ENCODE measurements at places on chromosomes 3 and 15.

DNA sequence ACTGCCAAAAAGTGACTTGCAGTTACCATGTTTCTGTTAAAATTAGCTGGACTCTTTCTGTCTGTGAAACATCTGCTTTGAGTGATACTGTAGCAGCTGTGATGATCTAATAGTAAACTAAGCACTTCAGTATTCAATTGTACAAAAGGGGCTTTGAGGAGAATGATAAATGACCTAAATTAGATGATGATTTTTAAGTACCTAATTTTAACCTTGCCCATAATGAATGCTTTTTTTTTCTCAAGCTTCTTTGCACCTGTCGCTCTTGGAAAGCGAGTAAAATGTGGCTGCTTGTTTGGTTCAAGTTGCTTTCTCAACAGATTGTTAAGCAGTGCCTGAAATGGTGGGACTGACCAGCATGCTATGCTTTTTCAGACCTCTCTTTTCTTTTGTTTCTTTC, 752.3 kb downstream of the EPHA3 start:
- no peak for DNase-seq

DNA sequence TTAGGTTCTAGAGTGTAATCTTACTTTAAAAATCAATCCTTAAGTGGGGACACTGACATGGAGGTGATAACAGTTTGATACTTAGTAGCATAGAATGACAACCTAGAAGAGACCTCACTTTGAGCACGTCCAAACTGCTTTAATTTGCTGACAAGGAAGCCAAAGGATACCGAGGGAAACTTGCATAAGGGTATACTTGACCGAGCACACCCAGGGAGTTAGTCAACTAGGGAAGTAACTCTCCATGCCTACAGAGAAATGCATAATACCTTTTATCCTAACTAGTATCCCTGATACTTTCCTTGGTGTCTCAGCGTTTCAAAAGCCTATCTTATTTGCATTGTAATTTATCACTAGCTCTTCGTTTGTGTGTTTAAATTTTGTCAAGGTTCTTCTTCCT, 5.5 kb upstream of the TPRG1 start:
- no peak for DNase-seq

DNA sequence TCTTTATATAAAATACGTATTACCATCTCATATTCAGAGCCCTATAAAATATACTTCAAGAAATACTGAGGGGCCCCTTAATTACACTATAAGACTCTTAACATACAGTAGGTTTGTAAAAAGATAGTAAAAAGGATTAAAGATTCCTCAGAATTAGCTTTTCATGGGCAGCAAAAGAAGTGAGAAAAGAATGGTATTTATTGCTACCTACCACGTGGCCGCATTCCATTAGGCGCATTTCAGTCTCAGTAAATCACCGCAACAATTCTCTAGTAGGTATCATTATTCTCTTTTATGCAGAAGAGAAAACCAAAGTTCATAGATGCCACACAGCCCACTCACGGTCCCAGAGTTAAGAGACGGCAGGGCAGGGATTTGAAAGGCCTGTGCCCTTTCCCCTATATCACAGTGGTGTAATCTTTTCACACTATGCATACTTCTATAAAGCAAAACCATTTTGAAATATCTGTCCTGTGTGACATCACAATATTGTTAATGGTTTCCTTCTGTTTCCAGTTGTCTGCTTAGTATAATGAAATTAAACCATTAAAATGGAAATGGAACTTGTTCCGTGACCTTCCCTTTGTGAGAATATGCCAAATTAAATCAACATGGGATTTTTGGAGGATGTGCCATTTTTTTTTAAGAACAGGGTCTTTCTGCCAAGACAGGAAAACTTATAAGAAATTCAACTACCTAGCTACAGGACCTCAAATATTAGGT, 1072.2 kb downstream of the FHIT start:
- no peak for DNase-seq

DNA sequence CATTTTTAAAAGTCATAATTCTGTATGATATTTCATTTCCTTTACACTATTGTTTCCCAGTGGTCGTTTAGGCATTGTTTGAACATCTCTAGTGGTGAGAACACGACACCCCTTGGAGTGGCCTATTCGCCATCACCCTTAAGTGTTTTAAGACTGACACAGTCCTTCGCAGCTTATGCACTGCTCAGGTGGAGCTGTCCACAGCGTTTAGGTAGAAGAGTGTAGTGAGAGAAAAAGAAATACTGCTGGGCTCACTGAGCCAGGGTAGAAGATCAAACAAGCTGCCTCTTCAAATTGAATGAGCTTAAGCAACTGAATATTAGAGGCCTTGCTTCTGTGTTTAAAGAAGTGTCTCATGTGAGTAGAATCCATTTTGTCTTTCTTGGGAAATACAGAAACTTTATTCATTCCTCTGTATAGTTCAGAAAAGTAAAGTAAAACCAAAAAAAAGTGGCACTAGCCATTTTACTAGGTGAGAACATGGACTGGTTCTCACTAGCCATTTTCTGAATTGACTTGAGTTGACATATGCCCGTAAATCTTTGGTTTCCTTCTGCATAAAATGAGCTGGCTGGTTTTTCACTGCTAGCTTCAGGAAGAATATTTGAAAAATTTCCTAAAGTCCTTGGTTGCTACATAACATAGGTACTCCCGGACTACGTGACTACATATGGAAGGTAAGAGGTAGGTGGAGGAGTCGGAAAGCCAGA, 155.9 kb downstream of the P3H2 start:
- DNase-seq = no peak

- DNase-seq = peak; percentile 25
Observed at GRCh38 chr3:76024640-76025039, 239.3 kb upstream of the ZNF717 start.

GRCh38 chr3:138933068-138933668, 13.8 kb downstream of the FOXL2 start:
- DNase-seq = no peak

GRCh38 chr3:100437721-100438622, 36.6 kb downstream of the LNP1 start:
- DNase-seq = no peak

- DNase-seq = no peak
Observed at GRCh38 chr15:63783441-63783840, 50.3 kb downstream of the HERC1 start.

DNA sequence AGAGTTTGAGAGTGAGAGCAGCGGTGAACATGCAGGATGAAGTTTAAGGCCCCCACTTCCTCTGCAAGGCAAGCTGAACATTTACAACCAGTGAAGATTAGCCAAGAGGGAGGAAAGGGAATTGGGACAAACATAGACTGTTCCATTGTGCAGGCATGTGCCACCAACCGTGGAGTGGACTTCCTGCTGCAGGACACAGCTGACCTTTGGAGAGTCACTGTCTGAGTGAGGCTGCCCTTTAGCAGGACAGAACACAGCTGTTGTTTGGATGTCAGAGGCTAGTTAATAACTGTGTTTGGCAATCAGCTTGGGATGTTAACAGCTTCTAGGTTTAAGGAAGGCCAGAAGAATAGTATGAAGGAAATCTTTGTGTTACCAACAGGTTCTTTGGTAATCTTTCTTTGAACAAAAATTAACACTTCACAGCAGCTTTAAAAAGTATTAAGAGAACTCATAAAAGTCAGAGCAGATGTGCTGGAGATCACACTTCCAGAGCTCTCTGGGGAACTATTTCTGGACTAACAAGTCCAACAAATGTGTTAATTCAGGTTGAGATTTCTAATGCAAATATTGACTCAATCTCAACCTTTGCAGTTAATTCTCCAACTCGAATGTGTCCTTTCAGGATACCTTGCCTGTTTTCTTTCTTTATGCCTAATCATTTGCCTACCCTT, 31.4 kb downstream of the CTDSPL start:
- DNase-seq = no peak

DNA sequence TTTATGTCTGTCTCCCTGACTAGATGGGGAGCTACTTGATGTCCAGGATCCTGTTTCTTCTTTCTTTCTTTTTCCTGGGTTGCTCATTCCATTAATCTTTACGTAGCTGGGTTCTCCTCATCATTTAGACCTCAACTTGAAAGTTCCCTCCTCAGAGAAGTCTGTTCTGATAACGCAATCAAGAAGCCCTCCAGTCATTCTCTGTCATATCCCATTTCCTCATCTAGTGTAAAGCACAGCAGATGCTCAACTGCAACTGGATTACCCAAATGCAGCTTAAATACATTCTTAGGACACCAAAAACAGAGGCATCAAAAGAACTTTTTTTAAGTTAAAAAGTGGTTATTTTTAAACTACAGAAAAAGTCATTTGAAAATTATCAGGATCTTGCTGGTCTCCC, 51.7 kb upstream of the ST3GAL6 start:
- DNase-seq = peak; percentile 10

- no peak for DNase-seq
Observed at GRCh38 chr3:16375891-16376290, 110.9 kb downstream of the OXNAD1 start.

DNA sequence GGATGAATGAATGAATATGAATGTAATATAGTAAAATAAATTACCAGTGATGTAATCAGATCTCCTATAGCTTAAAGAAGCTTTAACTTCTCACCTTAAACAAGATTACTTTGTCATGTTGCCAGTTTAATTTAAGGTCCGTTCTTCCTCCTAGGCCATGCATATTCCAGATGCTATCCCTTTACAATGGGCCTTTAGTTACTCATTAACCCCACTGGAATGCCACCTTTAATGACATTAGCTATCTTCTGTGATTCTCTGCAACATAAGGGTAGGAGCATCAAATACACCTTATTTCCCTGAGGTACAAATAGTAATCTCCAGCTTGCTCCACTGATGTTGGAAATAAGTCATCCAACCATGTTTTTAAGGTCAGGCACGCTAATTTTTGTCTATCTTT, 63.0 kb upstream of the TIMP4 start:
- DNase-seq = no peak

DNA sequence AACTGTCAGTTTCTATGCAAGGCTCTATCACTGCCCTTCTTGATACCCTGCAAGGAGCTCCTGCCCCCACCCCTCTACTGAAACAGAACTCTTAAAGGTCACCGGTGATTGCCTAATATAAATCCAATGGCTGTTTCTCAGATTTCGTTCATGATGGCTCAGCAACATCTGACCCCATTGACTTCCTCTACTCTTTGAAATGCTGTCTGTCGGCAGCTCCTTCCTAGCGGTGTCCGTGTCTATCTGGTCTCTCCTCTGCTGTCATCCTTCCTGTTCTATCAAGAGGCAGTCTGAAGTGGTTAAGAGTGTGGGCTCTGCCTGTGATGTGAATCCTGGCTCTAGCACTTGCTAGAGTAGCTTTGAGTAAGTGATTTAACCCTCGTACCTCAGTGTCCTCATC, 5.5 kb downstream of the TMEM266 start:
- DNase-seq = peak; percentile 83

GRCh38 chr15:74203914-74204431, 1.4 kb upstream of the STRA6 start:
- no peak for DNase-seq

DNA sequence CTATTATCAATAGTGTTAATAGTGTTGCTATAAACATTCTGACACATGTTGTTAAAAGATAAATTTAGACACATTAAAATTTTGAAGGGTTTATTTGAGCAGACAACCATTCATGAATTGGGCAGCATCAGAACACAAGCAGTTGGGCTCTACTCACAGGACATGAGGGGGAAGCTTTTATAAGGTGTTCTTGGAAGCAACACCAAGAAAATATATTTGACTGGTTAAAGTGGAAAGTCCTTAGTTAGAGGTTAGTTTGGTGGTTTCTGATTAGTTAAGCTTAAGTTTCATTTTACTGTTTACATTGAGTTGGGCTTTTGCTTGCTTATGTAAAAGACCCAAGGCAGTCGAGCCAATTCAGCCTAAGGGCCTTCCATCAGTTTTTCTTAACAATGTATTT, 220.7 kb downstream of the CD47 start:
- no peak for DNase-seq

DNA sequence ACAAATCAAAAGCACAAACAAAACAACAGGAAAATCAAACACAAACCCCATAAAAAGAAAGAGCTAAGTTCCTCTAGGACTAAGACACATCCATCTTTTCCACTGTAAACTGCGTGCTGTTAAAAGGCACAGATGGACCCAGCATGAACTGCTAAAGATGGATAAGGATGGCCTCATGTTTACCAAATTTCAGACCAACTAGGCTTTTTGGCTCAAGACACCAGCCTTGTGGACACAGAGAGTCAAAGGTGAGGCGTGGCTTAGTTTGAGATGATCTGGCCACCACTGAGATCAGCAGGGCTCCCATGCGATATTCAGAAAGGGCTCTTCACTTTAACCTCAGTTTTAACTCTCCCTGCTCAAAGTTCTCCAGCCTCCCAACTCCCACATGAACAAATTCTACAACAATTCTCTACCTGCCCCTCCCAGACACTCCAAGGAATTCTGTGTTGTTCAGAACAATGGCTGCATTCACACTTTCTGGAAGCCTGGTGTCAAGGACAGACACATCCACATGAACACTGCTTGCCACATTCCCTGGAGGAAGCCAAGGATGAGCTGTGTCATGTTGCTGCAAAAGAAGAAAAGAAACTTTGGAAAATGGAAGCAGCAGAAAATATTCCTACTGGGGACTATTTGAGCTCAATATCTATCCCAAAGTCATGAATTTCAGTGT, 198.4 kb upstream of the LRRN1 start:
- DNase-seq = no peak

DNA sequence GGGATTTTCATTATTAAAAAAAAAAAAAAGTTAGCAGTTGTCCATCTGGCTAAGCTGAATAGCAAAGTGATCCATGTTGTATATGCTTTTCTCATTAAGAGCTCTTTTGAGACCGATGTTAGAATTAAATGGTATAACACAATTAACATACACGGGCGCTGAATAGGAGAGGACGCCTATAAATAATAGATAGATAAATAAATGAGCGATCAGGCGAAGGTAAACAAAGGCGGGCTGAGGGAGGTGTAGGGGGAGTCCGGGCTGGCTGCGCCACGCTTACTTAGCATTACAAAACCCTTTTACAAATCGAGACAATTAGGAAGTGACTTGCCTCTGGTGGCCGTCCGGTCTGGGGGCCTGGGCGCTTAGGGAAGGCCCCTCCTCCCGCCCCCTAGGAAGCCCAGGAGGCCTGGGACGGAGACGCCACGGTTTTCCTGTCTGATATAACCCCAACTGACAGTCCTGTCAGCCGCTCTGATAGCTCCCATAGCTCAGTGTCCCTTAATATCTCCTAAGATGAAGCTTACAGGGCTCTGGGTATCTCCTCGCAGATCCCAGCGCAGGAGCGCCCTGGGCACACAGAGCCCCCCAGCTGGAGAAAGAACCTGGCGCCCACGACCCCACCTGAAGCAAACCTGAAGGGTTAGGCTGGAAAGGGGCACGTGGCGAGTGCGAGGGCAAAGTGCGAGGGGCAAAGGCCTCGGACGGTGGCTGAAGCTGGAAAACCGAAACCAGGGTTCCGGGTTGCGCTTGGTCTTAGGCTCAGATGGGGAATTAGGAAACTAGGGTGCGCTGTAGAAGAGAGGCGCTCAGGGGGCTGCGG, 3.6 kb downstream of the SOX14 start:
- DNase-seq = no peak

DNA sequence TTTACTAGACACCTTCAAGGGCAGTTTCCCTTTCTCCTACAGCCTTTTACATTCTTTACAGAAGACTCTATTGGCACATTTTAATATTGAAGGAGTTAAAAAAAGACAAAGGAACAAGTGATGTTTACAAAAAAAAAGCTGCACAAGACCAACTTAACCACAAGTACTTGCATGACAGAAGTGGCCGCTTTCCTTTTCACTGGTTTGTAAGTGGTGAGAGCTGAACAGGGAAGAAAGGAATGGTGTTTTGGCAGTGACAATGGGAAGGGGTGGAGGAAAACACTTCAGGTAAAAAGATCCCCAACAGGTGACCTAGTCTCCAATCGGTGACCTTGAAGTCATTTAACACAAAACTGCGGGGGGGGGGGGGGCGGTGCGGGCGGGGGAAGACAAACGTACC, 1.1 kb downstream of the WDR72 start:
- DNase-seq = no peak
